ENCODE measurements at places on chromosomes 1 and 21. TPM values are rescaled to one million over a fixed set of nuclear protein-coding genes. Genes with fewer than 3 reads are reported as not detected.

- DNase-seq = no peak
Measured at GRCh38 chr1:26862781-26863684, at the start of gene SFN. Gene SFN, plus strand, starts transcription at chr1:26863149. Its CDS starts 64 bp downstream, at chr1:26863213.

SPRR2E gene
- not detected for total RNA-seq

DNA sequence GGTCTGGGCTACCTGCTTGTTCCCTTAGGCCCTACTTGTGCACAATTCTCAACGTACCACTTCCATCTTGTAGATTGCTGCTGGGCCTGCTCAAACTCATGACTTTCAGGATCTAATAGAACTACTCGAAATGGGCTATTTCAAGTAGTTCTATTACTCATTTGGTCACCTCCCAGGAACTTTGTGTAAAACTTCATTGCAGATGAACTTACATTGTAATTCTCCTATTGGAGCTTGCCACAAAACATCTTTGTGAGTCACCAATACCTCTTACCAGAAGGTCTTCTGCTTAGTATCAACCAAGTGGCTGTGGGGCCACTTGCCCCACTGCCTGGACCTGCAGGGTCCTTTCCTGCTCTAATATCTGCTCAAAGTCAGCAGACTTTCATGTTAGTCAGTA lies 10.7 kb upstream of the MYOCOS start:
- DNase-seq = no peak

DNA sequence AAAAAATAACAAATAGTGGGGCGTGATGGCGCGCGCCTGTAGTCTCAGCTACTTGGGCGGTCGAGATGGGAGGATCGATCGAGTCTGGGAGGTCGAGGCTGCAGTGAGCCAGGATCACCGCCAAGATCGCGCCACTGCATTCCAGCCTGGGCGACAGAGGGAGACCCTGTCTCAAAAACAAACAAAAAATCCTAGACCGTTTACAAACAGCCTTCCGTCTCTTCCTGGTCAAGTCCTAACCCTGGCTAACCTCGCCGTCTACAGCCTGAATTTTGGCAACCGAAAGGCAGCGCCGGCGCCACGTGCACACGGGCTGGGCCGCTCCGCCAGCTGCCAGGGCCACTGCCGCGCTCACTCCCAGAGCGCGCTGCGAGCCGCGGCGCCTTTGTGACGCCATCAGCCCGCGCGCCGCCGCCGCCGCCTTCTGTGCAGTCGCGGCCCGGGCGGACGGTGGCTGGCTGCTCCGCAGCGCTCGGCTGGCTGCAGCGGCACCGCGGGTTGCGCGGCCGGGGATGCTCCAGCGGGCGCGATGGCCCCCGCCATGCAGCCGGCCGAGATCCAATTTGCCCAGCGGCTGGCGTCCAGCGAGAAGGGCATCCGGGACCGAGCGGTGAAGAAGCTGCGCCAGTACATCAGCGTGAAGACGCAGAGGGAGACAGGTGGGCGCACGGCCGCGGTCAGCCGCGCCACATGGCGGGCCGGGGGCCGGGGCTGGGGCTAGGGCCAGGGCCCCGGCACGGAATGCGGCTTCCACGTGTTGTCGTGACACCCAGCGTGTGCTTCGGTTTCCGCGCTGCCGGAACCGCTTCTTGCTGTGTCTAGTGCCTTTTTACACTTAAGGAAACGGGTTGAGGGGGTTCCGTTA lies at the start of the genes HSF2BP and RRP1B:
Gene HSF2BP, minus strand, starts transcription at position 353 of the 865 bp plus-strand sequence. CDS start 1,392 bp downstream, outside the sequence.
Gene RRP1B, plus strand, starts transcription at position 425 of the 865 bp plus-strand sequence. Its CDS starts 105 bp downstream, at position 530.
- DNase-seq = peak; percentile 72

KRTAP19-3 gene
- not detected for total RNA-seq

- no peak for DNase-seq
Measured at GRCh38 chr1:82848043-82848442, 1047.3 kb downstream of the ADGRL2 start.

OR2L8 gene
- not detected for total RNA-seq

TMEM61 gene
- total RNA-seq = not detected

DNA sequence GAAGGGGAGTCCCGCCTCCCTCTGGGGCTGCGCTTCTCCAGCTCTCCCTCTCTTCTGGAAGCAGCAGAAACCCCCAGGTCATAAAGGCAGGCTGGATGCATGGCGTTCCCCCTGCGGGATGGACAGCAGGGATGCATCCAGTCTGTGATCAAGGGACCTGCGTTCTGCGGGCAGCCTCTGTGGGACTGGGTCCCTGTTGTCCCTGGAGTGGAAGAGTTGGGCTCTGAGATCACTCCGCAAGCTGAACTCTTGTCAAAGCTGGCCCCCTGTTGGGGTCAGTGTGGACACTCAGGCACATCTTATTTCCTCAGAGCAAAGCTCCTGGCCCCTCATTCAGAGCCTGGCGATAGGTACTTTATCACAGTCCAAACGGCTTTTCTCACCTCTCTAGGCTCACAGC lies 341.2 kb downstream of the PTPRU start:
- no peak for DNase-seq

GRCh38 chr1:96034006-96034405 lies 687.6 kb upstream of the PTBP2 start:
- no peak for DNase-seq

DMBX1 gene
- not detected for total RNA-seq

GRCh38 chr1:205118752-205119151 lies 3.0 kb downstream of the RBBP5 start:
- no peak for DNase-seq

DNA sequence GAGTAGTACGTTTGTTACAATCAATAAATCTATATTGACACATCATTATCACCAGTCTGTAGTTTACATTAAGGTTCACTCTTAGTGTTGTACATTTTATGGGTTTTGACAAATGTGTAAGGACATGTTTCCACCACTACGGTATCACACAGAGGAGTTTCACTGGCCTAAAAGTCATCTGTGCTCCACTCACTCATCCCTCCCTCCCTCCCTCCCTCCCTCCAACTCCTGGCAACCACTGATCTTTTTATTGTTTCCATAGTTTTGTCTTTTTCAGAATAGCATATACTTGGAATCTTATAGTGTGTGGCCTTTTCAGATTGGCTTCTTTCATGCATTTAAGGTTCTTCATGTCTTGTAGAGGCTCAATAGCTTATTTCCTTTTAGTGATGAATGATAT lies 44.1 kb upstream of the RHOU start:
- no peak for DNase-seq

CTH gene
- 1.0 TPM for total RNA-seq

GRCh38 chr1:168340781-168341482 lies 60.3 kb downstream of the TBX19 start:
- DNase-seq = no peak

GRCh38 chr1:207698822-207699483 lies 52.9 kb upstream of the CD46 start:
- no peak for DNase-seq

DPT gene
- 71.3 TPM for total RNA-seq

KRTAP19-5 gene
- total RNA-seq = not detected

DNA sequence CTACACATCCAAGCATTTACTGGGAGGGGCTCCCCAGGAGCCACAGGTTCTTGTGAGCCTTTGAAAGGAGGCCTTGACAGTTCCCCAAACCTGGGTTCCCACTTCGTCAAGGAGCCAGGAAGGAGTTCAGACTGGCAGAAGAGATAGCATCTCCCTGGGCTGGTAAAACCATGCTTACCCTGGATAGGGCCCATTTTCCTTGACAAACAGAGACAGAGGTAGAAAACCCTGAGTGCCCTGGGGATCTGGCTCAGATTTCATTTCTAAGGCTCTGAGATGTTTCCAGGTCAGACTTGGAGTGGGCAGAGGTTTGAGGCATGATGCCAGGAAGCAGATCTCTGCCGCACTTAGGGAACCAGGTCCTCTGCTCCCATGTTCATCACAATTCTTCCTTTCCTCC lies 2.7 kb downstream of the ETNK2 start:
- no peak for DNase-seq

DNA sequence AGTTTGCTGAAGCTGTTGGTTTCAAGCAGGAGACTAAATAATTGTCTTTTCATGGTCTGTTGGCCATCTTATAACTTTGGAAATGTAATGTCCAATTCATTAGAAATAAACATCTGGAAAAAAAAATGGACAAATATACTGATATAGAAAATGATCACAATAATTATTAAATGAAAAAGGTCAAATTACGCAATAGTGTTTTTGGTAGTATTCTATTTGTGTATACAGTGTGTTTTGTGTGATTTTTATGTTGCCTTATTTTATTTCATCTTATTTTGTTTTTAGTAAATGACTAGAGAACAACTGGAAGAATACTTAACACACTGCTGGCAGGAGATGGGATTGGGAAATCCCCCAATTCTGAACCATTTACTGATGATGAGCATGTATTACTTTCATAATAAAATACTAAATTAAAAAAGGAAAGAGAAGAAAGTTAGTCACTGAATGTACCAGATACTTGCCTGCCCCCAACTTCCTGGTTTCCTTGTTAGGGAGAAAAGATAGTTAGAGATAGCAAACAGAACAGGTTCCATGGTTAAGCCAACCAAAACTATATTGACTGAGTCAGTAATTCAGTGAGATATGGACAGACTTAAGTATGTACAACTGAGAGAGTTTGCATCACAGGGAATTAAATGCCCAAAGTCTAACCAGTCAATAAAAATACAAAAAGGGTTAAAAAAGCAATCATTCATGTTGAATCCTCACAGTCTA lies 24.0 kb upstream of the SAMD13 start:
- no peak for DNase-seq

DNA sequence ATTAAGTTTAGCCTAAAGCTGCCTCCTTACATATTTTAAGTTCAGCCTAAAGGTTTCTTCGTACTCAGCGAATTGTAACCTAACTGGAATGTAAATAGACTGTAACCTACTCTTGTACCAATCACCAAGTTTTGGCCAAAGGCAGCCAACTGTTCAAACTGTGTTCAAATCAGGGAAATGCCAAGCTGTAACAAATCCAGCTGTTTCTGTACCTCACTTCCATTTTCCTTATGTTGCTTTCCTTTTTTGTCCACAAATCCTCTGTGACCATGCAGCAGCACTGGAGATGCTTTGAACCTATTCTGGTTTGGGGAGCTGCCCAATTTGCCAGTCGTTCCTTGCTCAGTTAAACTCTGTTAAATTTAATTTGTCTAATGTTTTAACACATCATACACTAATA lies 3.2 kb upstream of the APOBEC4 start:
- DNase-seq = no peak

TMEM54 gene
- 4.7 TPM for total RNA-seq

DNA sequence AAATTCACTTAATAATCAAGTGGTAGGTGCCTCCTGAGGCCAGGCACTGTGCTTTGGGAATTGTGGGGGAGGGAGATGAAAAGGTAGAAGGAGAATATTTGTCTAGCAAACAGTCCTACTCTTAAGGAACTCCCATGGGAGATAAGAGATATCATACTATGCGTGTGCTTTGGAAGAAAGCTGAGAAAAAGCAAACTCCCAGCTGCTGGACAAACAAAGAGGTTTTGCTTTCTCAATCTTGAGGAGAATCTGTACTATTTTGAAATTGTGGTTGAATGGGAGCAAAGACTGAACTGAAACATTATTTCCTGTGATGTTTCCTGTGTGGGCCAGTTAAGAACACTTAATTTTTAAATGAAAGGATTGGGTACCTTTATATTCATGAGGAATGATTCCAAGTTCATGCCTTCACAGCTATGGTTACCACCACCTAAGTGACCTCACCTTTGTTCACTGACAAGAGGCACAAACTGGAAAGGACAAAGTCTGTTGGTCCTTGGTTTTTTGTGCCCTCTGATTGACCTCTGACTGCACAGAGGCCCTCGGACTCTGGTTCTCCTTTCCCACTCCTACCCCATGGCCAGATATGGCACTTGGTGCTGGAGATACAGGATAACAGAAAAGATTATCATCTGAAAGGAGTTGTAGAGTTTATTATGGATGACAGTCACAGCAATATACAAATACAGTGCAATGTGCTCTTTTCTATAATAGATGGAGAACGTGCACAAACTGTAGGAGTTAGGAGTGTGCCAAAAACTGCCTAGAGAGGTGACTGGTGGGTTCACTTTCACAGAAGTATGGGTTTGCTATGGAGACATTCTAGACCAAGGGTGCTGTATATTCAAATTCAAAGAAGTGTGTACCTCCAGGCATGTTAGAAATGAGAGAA lies 1.6 kb downstream of the CD53 start:
- DNase-seq = no peak

DNA sequence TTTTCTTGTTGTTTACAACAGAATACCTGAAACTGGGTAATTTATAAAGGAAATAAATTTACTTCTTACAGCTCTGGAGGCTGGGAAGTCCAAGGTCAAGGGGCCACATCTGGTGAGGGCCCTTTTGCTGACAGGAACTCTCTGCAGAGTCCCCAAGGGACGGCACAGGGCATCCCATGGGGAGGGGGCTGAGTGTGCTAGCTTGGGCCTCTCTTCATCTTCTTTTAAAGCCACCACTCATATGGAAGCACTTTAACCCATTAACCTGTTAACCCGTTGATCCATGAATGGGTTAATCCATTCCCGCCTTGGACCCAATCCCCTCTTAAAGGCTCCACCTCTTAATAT lies 76.3 kb downstream of the OBSCN start:
- DNase-seq = no peak

SNAPIN gene
- 60.8 TPM for total RNA-seq

GRCh38 chr1:117932576-117932975 lies 3.0 kb downstream of the WDR3 start:
- no peak for DNase-seq

DNA sequence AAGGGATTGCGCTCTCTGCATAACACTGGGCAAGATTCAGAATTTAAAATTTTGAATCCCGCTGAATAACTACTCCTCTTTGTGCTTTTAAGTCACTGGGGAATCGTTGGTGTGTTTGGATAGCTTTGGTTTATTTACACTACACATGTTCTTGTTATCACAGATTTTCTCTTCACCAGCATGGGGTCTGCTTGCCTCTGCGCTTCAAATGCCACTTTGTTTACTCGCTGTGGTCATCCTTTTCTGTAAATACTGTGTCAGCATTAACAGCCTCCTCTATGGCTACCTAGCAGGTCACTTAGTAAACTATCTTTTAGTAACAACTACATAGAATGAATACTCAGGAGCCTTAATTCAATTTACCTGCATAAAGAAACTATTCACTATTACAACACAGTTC lies 14.4 kb upstream of the KCNH1 start:
- DNase-seq = no peak

DNA sequence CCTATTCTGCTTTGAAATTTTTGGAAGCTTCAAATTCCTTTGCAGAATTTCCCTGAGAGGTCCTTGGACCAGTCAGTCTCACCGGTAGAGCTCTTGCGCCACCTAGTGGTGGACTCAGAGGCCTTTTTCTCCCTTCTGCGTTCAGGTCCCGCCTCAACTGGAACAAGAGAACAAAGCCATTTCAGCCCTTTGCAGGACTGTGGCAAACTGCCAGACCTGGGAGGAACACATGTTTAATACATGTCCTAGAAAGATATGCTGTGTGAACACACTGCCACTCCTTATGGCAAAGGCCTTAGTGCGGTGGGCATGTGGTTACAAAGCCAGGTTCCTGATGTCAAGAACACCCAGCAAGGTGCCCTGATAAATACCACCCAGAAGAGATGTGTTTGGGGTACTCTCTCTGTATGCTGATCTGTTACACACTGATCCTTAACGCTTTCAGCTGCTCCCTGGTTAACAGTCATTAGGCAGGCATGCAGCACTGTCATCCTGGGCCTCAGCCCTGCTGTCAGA lies 82.2 kb upstream of the SSX2IP start:
- peak; percentile 92 for DNase-seq

FCRL3 gene
- not detected for total RNA-seq

All from right atrium auricular region (tissue), 2 donors.